Endodermal cell (in vitro differentiated cells): ENCODE measurements at places on chromosomes 16 and 17. TPM values are rescaled to one million over a fixed set of nuclear protein-coding genes. Genes with fewer than 3 reads are reported as not detected.

DNA sequence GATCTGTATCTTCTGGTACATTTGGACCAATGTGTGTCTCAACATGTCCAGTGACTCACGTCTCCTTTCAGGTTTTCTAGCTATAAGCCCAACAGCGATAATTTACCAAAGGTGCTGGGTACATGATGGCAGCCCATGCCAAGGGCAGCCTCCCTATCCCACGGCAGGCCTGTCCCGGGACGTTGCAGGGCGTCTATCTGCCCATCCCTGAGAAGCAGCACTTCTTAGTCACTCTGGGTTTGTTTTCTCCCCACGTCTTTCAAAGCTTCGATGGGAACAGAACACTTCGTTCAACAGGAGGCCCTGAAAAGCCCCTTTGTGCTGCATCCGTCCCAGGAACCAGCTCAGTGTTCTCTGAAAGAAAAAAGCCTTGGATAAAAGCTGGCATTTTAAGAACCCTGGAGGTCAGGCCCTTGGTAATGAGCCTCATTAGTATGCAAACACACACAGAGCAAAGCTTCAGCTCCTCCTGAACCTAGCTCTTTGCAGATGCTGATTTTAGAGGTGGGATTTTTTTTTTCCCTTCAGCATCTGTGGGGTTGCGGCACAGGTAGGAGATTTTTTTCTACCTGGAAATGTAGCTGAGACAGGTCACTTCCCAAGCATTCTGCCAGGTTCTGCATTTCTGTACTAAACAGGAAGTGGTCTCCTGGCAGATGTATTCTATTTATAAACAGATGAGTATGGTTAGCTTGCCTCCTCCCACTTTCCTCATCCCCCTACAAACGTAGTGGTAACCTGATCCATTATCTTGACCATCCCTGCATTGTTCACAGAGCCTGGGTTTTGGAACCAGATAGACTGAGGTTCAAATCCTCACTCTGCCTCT lies 17.5 kb upstream of the MT4 start:
- peak; percentile 72 for DNase-seq

DNA sequence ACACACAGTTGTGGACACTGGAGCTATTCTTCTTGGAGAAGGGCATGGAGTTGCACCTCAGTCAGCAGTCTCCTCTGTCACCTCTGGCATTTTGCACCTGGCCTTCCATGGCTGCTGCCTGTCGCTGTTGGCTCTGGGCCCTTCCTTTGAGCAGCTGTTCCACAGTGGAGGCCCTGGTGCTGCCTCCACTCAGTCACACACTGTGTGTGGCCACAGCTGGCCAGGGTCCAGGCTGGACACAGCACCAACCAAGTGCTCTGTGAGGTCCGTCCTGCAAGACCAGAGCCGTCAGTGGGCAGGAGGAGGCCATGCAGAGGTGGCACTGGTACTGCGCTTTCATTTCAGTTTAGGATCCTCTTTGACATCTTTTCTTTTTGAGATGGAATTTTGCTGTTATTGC lies 21.6 kb upstream of the MED9 start:
- DNase-seq: no peak

GRCh38 chr16:15961571-15962090 lies 12.2 kb downstream of the ABCC1 start:
- DNase-seq: no peak

GRCh38 chr17:72950242-72950931 lies 142.1 kb downstream of the SLC39A11 start:
- DNase-seq: no peak

- DNase-seq: no peak
These were observed 18.5 kb downstream of the TOP2A start for GRCh38 chr17:40399185-40399584.

- DNase-seq: no peak
These were observed 134.7 kb downstream of the SOX9 start for GRCh38 chr17:72255481-72255880.

DNA sequence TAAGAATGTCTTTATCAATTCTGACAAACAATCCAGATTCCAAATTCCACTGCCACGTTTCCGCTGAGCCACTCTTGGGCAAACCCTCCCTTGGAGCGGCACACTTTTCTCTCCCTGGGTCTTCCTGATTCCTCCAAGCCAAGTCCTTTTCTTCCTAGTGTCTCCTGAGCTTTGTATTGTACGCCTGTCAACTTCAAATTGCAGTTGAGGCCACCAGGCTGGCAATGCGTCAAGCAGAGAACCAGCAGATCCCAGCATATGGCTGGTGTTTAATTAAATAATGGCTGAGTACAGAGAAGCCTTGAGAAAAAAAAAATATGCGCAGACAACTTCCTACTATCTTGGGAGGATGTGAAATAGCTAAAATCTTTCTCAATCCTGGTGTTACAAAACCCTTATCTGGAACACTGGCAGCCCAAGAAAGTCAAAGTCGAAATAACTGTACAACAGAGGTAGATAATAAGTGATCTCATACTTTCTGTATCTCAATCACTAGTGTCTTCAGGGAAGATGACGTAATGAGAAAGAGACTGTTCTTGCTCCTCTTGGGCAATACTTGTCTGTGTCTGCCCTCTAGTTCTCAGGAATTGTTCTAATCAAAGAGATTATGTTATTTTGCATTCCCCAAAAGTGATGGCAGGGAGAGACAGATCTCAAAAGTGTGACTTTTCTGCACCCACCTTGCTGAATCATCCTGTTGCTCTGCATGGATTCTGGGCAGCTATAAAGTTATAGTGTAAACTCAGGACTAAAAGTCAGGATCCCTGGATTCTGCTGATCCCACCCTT lies 15.0 kb downstream of the SMIM36 start:
- DNase-seq: no peak

Gene LITAFD
- total RNA-seq: not detected in 3 replicates

Gene EME1
- total RNA-seq: 21.5 to 30.5 TPM (median 26.8 TPM) in 3 replicates

DNA sequence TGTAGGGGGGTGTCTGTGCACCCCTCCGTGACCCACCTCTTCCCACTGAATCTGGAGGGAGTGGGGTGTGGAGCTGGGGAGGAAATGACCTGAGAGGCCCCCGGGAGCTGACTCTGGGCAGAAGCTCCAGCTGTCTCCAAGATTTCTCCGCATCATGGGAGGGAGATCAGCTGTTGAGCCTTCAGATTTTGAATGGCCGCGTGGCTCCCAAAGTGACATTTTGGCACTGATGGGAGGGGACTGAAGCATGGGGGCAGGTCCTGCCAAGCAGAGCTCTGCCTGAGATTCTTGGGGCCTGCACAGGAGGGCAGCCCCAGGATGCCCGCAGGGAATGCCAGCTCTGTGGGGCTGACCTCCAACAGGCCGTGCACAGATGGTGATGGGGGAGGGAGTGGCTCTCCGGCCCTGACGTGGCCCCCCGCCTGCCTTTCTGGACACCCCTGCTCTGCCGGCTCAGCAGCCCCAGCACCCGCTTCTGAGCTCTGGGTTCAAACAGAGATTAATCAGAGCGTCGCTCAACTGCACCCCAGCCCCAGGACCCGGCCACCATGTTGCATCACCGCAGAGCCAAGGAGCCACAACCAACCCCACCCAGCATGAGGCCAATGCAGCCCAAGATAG lies 25.3 kb upstream of the UBE2I start:
- no peak for DNase-seq

- DNase-seq: no peak
These were observed 24.7 kb downstream of the IL21R start for GRCh38 chr16:27426423-27427408.

DNA sequence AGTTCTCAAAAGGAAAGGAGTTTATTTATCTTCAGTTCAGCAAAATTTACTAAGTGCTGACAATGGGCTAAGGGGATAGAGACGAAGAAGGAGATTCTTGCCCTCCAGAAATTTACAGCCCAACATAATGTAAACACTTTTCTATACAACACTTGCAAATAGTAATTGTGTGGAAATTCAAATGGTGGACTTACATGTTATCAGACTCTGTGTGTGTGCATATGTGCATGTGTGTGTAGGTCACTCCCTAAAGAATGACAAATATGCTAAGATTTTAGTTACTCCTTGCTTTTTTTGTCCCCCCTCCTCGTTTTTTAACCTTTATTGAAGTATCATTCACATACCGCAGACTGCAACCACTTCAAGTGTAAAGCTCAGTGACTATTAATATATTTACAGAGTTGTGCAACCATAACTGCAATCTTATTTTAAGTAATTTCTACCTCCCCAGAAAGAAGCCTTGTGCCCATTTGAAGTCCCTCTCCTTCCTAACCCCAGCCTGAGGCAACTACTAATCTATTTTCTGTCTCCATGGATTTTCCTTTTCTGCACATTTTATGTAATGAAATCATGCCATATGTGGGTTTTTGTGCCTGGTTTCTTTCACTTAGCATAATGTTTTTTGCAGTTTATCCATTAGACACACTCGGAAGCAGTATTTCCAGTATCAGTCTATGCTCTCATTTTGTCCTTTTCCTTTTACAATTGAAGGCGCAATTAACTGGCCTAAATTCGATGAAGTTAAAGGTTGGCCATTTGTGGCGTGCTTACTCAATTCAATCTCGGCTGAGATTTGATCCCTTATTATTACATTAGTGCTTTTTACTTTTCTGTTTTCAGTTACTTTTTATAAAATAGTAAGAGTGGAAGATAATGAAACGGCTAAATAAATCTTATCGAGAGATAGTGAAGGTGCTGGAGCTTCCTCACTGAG lies 318.4 kb downstream of the HAPSTR1 start:
- DNase-seq: no peak

GRCh38 chr17:65155622-65156021 lies 18.5 kb downstream of the RGS9 start:
- DNase-seq: no peak

GRCh38 chr16:28621481-28622155 lies 11.8 kb upstream of the SULT1A1 start:
- DNase-seq: peak; percentile 37

GRCh38 chr17:79137789-79138165 lies 63.2 kb downstream of the ENGASE start:
- no peak for DNase-seq

DNA sequence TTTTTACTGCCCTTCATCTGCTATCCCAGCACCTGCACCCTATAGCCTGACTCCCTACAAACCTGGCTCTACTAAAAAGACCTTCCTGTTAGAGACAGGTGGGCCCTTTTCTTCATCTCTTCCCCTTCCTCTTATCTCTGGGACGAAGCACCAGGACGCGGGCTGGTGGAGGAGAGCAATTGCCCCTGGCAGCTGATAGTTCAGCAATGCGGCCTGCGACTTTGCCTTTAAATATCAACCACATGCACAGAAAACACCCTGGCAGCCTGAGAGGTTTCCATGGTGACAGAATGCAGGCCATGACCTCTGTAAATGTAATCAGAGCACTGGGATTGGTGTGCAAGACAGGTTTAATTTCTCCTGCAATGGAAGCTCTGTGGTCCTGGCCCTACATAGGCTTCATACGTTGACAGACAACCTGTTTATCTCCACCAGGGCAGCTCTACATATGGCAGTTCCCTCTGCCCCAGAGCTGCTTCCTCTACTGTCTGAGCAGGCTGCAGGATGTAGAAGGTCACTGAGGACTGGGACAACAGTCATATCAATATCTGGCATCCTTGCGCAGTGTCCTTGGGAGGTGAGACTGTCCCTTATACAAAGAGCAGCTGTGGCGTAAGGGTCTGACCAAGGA lies 10.0 kb upstream of the SKAP1 start:
- no peak for DNase-seq

Gene CDH15
- 0.11 and 0.32 TPM in 2 replicates for total RNA-seq

Gene IL34
- 5.6 and 7.3 TPM in 2 replicates for total RNA-seq

Gene TNFRSF13B
- 0.78 to 3.3 TPM (median 0.97 TPM) in 3 replicates for total RNA-seq
